ENCODE measurements at places on chromosomes 6 and 20. TPM values are rescaled to one million over a fixed set of nuclear protein-coding genes. Genes with fewer than 3 reads are reported as not detected.
A peak's percentile ranks its signal among the peaks of the same experiment; 100 is the strongest.

- H3K4me3 ChIP-seq: peak overlapping the region; percentile 7
- DNase-seq: peak; percentile 73
- peaks cover 50% of the 10 kb centered on the region for H3K27me3 ChIP-seq
- H3K4me1 ChIP-seq: peaks cover 19% of the 10 kb centered on the region
- no peaks in the 10 kb centered on the region for H3K36me3 ChIP-seq
These were observed 27.5 kb upstream of the ZBTB22 start for GRCh38 chr6:33344701-33345697.

GRCh38 chr6:163260111-163260895, 154.2 kb upstream of the QKI start:
- no peak for DNase-seq
- H3K4me3 ChIP-seq: no peak overlapping the region
- no peak overlapping the region for H3K27ac ChIP-seq
- no peaks in the 10 kb centered on the region for H3K4me1 ChIP-seq

DNA sequence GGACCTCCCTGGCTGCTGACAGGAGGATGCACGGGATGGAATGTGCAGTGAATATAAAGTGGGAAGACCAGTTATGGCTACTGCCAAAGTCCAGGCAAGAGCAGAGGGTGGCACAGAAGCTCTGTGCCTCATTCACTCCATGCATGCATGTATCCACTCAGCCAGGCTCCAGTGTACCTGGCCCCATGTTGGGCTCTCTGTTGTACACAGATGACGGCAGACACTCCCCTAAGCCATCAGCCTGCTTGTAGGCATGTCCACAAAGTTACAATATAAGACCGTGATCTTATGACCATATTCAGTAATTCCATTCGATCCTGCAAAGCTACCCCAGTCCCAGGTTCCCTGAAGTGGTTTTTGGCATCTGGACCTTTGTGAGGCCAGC, 116.8 kb downstream of the PREX1 start:
- peaks cover 12% of the 10 kb centered on the region for H3K27me3 ChIP-seq
- H3K4me1 ChIP-seq: no peaks in the 10 kb centered on the region
- H3K27ac ChIP-seq: no peak overlapping the region

The PTGIS gene
- not detected for total RNA-seq

GRCh38 chr20:21053002-21053762, 53.0 kb downstream of the LINC00237 start:
- H3K4me3 ChIP-seq: no peak overlapping the region
- no peak overlapping the region for H3K27ac ChIP-seq
- no peaks in the 10 kb centered on the region for H3K27me3 ChIP-seq
- H3K36me3 ChIP-seq: no peaks in the 10 kb centered on the region
- H3K4me1 ChIP-seq: no peaks in the 10 kb centered on the region
- no peak for DNase-seq

DNA sequence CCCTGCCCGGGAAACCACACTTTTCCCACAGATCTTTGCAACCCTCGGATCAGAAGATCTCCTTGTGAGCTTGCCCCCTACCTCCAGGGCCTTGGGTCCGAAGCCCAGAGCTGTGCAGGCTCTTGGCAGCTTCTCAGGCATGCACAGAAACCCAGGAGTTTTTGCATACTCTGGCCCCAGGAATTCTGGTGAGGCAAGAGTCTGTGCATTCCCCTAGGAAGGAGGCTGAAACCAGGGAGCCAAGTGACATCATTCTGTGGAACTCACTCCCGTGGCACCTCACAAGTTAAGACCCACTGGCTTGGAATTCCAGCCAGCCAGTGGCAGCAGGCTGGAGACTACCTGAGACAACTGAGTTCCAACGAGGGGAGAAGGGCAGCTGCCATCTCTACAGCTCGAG, 100.1 kb downstream of the TNFRSF21 start:
- H3K27me3 ChIP-seq: no peaks in the 10 kb centered on the region
- no peak overlapping the region for H3K27ac ChIP-seq
- no peak overlapping the region for H3K4me3 ChIP-seq
- no peaks in the 10 kb centered on the region for H3K36me3 ChIP-seq
- DNase-seq: peak; percentile 13
- no peaks in the 10 kb centered on the region for H3K4me1 ChIP-seq

DNA sequence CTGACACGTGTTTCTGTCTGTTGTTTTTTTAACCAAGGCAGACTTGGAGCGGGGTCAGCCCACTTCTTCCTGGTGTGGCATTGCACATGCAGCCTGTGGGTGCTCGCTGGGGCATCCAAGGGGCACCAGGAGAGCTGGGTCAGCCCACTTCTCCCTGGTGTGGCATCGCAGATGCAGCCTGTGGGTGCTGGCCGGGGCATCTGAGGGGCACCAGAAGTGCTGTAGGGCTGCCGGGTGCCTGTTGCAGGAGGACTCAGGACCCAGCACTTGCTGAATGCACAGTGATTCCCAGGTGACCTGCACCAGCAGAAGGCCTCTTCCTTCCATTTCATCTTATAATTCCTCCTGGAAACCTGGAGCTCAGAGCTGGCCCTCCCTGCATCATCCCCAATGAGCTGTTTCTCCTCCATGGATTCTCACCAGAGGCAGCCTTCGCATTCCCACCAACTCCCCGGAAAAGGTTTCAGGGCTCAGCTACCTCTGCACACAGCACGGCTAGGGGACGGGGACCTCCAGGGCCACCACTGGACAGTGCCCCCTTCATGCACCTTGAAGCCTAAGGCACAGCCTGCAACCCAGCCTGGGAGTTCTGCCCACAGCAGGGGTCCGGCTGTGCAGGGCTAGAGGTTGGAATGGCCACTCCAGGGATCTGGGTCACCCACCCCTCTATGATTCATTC, 218.8 kb downstream of the TAF4 start:
- no peak overlapping the region for H3K27ac ChIP-seq
- no peaks in the 10 kb centered on the region for H3K36me3 ChIP-seq
- no peak overlapping the region for H3K4me3 ChIP-seq
- peaks cover 2% of the 10 kb centered on the region for H3K27me3 ChIP-seq

DNA sequence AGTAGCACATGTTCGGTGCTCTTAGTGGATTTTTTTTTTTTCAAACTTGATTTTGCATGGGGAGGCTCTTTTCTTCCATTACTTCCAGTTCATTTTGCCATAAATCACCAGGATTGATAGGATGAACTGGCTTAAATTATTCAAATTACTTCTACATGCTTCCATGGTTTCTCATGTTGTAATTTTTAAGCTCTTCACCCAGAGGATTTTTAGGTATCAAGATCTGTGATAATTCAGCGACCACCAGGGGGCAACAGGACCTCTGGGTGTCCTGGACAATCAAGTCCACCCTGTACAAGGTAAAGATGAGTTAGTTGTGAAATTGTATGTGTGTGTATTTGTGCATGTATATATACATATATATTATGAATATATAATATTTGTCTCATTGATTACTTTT, 4.2 kb upstream of the EPHA7 start:
- no peak overlapping the region for H3K27ac ChIP-seq
- no peaks in the 10 kb centered on the region for H3K36me3 ChIP-seq
- no peak for DNase-seq
- no peak overlapping the region for H3K4me3 ChIP-seq

DNA sequence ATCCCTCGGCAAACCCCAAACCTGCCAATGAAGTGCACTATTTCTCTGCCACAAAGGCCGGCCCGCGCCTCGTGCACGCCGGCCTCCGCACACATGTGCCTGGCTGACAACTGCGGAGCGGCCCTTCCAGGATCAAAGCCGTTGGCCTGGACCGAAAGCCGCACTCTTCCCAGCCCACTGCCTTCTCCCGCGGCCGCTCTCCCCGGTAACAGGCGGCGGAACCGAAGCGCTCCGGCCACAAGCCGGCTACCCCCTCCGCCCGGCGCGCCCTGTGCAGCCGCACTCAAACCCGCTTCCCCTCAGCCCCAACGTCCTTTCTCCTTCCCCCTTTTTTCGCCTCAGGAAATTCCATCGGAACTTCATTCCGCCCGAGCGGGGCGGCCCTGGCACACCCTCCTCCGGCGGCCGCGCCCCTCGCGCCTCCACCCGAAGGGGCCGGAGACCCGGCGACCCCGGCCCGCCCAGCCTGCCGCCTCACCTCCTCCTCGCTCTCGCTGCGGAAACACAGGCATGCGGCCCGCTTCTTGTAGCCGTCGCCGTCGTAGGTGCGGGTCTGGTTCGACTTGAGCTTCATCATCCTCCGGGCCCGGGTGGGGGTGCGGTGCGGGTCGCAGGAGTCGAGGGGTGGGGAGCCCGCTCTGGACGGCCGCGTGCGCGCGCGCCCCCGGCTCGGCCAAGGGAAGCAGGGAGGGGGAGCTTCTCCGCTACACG, 528 bp downstream of the NUDT3 start:
- H3K4me1 ChIP-seq: peaks cover 27% of the 10 kb centered on the region
- no peak overlapping the region for H3K27ac ChIP-seq
- H3K27me3 ChIP-seq: no peaks in the 10 kb centered on the region
- DNase-seq: peak; percentile 39

The RCAN2 gene
- total RNA-seq: 0.08 TPM

DNA sequence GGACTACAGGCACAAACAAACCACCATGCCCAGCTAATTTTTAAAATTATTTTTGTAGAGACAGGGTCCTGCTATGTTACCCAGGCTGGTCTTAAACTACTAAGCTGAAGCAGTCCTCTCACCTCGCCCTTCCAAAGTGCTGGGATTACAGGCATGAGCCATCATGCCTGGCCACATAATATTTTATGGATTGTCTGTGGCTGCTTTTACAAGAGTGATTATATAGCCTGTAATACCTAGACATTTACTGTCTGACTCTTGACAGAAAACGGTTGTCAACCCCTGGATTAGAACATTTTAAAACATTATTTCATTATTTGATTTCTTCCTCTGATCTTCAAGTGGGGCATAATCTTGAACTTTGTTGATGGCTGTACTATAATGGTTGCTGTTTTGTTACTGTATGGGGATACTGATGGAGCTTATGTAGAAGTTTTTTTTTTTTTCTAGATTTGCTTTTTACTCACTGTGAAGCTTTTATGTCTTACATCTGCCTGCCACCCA, 14.3 kb downstream of the PARD6B start:
- no peak for DNase-seq
- no peak overlapping the region for H3K27ac ChIP-seq
- peaks cover 61% of the 10 kb centered on the region for H3K4me1 ChIP-seq
- no peak overlapping the region for H3K4me3 ChIP-seq
- no peaks in the 10 kb centered on the region for H3K36me3 ChIP-seq
- H3K27me3 ChIP-seq: no peaks in the 10 kb centered on the region

DNA sequence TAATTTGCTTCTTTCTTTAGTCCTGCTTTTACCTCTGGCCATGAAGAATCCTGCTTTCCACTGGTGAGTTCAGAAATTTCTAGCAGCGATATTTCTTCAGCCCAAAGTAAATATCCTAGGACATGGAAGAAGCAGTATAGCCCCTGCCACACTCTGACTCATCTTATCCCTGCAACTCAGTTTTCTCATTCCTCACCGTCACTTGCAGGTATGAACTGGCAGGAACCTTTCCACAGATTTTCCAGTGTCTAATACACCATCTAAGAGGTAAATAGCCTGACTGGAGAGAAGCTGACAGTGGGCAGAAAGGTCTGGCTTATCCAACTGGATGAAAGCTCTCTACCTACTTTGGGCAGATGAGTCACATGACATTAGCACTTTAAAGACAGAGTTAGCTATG, 816.7 kb upstream of the FLRT3 start:
- H3K27ac ChIP-seq: no peak overlapping the region
- no peak overlapping the region for H3K4me3 ChIP-seq
- no peaks in the 10 kb centered on the region for H3K4me1 ChIP-seq
- DNase-seq: no peak
- no peaks in the 10 kb centered on the region for H3K36me3 ChIP-seq

GRCh38 chr6:17061097-17061496, 40.8 kb upstream of the STMND1 start:
- no peak overlapping the region for H3K27ac ChIP-seq
- H3K4me1 ChIP-seq: peaks cover 16% of the 10 kb centered on the region
- no peaks in the 10 kb centered on the region for H3K36me3 ChIP-seq
- H3K4me3 ChIP-seq: no peak overlapping the region

The PDYN gene
- not detected for total RNA-seq

DNA sequence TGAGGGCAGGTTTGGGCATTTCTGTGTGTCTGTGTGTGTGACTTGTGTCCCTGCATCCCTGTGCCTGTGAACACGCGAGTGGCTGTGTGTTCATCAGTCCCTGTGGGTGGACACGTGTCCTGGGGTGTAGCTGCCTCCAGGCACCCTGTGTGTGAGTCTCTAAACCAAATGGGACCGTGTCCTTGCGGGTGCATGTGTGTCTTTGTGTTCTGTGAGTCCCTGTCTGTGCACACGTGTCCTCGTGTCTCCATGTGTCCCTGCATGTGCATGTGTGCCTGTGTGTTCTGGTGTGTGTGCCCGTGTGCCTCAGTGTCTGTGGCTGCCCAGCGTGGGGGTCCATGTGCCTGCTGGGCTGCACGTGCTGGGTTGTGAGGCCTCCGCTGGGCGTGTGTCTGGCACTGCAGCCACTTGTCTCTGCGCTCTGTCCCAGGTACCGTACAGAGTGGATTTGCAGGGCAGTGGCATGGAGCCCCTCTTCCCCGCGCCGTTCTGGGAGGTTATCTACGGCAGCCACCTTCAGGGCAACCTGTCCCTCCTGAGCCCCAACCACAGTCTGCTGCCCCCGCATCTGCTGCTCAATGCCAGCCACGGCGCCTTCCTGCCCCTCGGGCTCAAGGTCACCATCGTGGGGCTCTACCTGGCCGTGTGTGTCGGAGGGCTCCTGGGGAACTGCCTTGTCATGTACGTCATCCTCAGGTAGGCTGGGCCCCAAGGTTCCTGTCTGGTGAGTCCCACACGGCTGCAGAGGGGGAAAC, 8.2 kb upstream of the LKAAEAR1 start:
- peaks cover 12% of the 10 kb centered on the region for H3K27me3 ChIP-seq
- no peak for DNase-seq
- no peaks in the 10 kb centered on the region for H3K36me3 ChIP-seq
- H3K4me3 ChIP-seq: no peak overlapping the region
- no peak overlapping the region for H3K27ac ChIP-seq
- no peaks in the 10 kb centered on the region for H3K4me1 ChIP-seq

GRCh38 chr20:62659488-62660239, 17.4 kb downstream of the SLCO4A1 start:
- H3K4me1 ChIP-seq: peaks cover 19% of the 10 kb centered on the region
- no peak for DNase-seq
- H3K27me3 ChIP-seq: no peaks in the 10 kb centered on the region
- no peak overlapping the region for H3K4me3 ChIP-seq
- no peak overlapping the region for H3K27ac ChIP-seq

DNA sequence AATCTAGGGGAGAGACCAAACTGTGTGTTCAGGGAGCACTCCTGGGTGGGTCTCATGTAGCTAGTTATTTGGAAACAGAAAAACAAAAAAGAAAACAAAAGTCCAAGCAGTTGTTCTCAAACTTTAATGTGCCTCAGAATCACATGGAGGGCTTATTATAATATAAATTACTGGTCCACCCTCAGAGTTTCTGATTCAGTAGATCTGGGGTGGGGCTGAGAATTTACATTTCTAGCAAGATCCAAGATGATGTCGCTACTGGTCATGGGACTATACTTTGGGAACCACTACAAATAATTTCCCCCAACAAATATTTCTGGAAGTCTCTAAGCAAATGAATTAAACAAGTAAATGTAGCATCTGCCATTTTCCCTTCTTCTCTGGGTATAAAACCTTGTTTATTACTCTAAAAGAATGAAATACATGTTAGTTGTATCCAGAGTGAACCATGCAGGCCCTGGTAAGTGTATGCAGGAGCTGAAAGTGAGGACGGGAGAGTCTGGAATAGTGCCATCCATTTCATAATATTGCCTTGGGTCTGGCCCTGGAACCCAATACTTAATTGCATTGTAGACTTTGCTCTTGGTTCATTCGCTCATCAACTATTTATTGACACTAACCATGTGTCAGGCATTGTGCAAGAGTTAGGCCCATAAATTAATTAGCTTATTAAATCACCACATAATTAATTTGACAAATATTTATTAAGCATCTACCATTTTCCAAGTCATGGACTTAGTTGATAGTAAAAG, 490.8 kb downstream of the EPM2A start:
- no peak overlapping the region for H3K4me3 ChIP-seq
- peaks cover 34% of the 10 kb centered on the region for H3K4me1 ChIP-seq
- H3K36me3 ChIP-seq: peaks cover 8% of the 10 kb centered on the region
- no peak for DNase-seq
- H3K27ac ChIP-seq: no peak overlapping the region
- peaks cover 6% of the 10 kb centered on the region for H3K27me3 ChIP-seq
